Activated CD4-positive, alpha-beta T cell treated with anti-CD3 and anti-CD28 coated beads for 4 hours (primary cell): ENCODE measurements at places on chromosomes 16 and 17.

GRCh38 chr16:69311533-69312387 is 610 bp downstream of the VPS4A start:
- DNase-seq, result peak; percentile 30

DNA sequence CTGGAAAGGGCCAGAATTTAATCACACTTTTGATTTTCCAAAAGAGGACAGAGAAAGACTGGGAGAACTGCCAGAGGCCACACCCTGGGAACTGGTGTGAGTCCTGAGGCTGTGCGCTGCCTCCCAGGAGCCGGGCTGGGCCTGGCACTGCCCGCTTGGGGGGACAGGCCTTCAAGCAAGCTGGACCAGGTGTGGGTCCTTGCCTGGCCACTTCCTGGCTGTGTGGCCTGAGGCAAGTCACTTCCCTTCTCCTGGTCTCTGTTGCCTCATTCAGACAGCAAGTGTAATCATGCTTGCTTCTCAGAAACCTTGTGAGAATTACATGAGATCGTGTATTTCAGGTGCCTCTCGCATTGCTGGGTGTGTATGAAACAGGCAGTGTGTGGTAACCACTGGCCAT is 143.0 kb downstream of the SNX29 start:
- DNase-seq, result no peak

DNA sequence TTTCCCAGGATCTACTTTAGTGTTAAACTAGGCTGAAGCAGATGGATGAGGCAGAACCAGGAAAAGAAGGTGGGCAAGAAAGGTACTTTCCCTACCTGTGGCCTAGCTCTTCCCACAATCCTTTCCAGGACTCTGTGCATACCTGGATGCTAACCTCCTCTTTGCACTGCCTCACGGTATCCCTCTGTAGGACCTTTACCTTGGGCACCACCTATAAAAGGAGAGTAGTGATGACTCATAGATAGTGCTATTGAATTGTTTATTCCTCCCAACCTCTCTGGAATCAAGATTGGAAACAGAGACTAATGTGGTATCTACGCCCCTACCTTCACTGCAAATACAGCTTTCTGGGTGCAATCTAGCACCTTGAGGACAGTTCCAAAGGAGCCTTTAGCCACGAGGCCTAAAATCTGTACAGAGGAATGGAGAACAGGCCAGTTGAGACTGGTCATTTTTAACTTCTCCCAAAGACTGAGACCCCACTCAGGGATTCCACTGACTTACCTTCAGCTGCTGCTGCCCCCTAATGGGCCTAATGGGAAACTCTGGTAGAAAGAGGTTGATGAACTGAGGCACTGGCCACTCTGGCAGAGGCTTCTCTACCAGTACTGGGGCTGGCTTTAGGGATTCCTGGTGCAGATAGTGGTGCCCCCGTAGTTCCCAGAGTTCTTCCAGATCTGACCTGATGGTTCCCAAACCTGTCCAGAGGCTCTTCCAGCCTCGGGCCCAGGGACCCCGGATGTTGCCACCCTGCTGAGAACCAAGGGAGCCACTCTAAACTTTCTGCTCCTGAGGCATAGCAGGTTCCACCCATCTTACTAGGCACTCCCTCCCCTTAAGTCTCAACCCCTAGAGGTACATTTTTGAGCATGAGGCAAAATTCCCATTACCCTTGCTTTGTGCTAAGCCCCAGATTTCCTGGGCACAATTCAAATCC is 781 bp downstream of the RSKR start:
- DNase-seq, result peak; percentile 22

DNA sequence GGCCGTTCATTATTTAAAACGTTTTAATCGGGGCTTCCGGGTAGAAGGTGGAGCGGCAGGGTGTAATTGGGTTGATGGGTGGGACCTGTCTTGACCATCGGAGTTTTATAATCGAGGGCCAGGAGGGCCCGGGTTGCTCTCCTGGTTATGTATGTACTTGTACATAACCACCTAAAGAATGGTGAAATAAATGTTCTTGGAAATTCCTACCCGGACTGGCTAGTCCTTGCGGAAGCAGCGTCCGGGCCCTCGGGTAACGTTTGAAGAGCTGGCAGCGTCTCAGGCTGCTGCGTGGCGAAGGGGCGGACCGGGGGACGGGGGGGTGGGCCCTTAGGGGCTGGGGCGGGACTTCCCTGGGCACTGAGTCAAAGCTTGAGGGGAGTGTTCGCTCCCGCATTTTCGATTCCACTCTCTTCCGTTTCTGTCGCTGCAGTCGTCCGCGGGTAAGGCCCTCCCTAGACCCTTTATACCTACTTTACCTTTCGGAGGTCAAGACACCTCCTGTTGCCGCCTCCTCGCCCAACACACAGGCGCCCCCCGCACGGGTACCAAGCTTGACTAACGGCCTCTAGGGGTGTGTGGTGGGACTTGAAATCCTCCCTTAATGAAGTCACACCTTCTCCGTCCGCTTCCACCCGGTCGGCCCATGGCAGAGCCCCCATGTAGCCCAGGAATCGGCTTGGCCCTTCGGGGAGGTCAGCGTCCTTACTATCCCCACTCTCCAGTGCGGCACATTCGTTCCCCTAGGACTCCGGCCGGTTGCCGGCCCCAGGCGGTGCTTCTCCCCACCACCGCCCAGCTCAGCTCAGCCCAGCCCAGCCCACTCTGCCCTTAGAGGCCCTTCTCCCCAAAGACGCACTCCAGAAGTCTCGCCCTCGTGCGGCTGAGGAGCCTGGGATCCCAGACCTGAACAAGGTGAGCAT is at the start of gene TMEM106A:
TMEM106A (plus strand) TSS at position 396 of the 923 bp plus-strand sequence. CDS start 1,167 bp downstream, outside the sequence.
- DNase-seq, result peak; percentile 78

DNA sequence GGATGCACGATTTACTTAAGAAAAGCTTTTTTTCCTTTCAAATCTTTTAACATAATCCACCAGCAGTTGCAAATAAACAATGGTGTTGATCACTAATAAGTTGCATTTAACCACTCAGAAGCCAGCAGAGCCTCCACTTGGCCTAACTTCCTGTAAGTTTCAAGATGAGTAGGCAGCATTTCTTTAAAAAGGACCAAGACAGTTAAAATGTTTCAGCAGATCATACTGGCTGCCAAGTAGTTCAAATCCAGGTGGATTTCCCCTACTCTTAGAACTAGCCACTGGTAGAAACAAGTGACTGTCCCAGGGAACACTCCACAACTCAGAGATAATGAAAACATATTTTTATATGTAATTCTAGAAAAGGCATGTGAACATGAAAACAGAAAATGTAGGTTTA is 17.0 kb upstream of the RFFL start:
- DNase-seq, result no peak

GRCh38 chr16:87241137-87241771 is 75.9 kb downstream of the C16orf95 start:
- no peak for DNase-seq

GRCh38 chr17:76683921-76684745 is 26.6 kb downstream of the MXRA7 start:
- DNase-seq, result no peak
